ENCODE measurements at places on chromosomes 12 and 14. TPM values are rescaled to one million over a fixed set of nuclear protein-coding genes. Genes with fewer than 3 reads are reported as not detected.

The CMAS gene
- 16.6 TPM for total RNA-seq

The KRT5 gene
- not detected for total RNA-seq

The PARPBP gene
- 2.1 TPM for total RNA-seq

The ARID4A gene
- 15.2 TPM for total RNA-seq
